ENCODE measurements at places on chromosomes 1 and 21.

- no peak for DNase-seq
Observed at GRCh38 chr1:32249831-32250525, 1.1 kb upstream of the LCK start.

- no peak for DNase-seq
Observed at GRCh38 chr1:53091841-53092645, 30.0 kb downstream of the PODN start.

GRCh38 chr1:41325801-41326200, 35.4 kb upstream of the FOXO6 start:
- no peak for DNase-seq

DNA sequence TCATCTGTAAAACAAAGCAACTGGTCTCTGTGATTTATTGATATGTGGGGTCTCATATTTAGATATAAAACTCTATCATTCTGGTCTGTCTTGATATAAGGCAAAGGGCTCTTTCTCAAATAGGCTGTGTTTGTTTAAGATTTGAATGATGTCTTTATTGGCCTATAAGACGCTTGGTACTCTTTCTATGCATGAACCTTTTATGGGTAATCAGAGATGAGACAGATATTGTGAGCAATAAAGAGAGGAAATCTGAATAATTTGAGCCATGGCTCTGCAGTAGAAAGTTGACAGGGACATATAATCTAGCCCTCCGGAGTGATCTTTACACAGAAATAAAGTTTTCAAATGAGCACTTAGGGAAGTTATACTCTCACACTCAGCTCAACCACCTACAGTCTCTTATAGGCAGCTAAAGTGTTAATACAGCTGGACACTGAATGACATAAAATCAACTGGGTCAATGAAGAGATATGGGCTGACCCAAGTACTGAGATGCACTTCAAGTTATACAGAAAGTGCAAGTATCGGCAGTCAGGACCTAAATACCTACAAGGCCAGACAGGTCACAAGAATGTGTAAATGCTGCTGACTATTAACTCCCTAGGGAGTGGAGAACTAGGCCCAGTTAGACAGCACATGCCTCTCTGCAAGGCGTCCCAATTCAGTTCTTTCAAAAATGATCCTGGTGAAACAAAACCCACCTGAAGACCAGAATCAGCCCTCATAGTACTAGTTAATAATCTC, 111.0 kb downstream of the PTPN14 start:
- no peak for DNase-seq

GRCh38 chr1:25548601-25549000, 5.2 kb downstream of the LDLRAP1 start:
- no peak for DNase-seq

DNA sequence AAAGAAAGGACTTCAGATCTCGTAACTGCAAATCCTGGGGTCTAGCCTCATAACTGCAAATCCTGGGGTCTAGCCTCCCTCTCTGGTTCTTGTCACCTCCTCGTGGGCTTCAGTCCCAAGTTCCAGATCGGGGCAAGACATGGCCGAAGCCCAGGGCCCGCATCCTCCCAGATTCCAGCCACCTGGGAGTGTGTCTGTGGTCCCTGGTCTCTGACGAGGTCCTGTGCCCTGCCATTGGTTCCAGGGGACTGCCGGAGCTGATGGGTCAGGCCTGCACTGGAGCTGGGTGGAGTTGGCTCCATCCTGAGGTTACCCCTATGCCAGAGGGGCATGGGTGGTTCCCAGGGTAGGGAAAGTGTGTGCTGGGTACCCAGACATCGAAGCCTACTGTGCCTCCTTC, 17.7 kb upstream of the C1orf174 start:
- DNase-seq: no peak

DNA sequence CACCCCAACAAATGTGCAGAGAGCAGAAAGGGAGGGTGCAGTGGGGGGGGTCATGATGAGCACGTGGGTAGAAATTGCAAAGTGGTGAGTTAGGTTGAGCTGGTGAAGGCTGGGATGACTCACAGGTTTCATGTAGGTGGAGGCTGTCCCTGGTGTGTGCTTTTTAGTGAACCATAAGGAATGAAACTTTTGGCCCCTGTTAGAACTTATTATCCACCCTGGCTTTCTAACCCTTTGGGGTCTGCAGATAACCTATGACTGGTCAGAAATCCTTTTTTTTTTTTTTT, 46.9 kb downstream of the DOP1B start:
- DNase-seq: no peak

GRCh38 chr1:113488576-113489177, 98.4 kb downstream of the MAGI3 start:
- DNase-seq: no peak

DNA sequence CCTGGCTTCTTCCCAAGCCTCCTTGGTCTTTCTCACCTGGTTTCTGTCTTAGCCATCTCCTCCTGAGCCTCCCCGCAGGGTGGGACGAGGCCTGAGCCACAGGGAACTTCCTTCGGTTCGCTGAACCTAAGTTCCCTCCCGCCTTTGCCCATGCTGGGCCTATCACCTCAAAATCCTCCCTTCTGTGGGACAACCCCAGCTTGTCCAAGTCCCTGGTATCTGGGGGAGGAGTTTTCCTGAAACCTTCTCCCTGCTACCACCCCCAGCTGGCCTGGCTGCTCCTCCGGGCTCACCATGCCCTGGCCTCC, 27.7 kb upstream of the VPS13D start:
- no peak for DNase-seq

- no peak for DNase-seq
Observed at GRCh38 chr1:10195570-10195969, 14.8 kb upstream of the KIF1B start.

DNA sequence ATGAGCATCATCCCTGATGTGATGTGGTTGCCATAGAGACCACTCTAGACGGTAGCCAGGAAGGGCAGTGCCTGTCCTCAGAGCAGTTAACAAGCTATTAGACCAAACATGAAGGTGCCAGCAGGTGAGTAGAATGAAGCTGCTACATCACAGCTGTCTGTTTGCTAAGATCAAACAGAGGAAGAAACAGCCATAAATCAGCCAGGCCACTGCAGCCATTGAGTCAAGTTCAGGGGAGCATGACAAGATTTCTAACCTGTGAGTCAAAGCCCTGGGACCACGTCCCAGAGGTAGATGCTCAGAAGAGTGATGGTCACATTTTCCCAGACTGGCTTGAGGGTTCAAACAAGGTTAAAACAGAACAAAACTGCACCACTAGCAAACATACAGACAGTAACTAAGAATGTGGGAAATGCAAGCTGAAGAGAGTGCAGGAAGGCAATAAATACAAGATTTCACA, 450.6 kb upstream of the DAB1 start:
- no peak for DNase-seq

- DNase-seq: peak; percentile 80
Observed at GRCh38 chr1:230977761-230978490, 735 bp downstream of the TTC13 start.

DNA sequence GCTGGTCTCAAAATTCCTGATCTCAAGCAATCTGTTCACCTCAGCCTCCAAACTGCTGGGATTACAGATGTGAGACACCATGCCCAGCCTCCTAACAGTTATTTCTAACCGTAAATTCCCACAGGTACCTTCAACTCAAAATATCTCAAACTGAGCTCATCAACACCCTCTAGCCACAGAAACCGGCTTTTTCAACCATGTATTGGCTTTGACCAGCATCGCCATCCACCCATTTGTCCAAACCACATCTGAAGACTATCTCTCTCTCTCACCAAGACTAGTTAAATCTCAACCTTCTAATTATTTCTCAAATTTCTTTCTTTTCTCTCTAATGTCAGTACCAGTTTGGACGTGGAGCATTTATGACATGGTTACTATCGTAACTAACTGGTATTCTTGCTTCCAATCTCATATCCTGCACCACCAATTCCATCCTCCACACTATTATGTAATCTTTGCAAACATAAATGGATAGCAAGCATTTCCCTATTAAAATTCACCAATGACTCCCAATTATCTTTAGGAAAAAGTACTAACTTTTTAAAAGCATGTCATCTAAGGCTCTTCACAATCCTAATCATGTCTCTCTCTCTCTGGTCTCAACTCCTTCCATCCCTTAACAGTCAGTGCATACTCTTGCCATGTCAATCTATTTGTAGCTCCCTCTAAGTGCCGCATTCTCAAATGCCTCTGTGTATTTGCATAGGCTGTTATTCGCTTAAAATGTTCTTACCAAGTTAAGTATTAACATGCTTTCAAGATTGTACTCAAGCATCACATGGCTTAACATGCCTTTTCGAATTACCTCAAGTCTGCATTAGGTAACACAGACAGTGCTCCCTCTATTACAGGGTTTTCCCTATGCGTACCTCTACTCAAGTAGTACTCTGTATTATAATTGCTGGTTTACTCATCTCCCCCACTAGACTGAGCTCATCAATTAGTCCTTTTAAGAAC, 18.1 kb downstream of the RSBN1 start:
- DNase-seq: no peak

DNA sequence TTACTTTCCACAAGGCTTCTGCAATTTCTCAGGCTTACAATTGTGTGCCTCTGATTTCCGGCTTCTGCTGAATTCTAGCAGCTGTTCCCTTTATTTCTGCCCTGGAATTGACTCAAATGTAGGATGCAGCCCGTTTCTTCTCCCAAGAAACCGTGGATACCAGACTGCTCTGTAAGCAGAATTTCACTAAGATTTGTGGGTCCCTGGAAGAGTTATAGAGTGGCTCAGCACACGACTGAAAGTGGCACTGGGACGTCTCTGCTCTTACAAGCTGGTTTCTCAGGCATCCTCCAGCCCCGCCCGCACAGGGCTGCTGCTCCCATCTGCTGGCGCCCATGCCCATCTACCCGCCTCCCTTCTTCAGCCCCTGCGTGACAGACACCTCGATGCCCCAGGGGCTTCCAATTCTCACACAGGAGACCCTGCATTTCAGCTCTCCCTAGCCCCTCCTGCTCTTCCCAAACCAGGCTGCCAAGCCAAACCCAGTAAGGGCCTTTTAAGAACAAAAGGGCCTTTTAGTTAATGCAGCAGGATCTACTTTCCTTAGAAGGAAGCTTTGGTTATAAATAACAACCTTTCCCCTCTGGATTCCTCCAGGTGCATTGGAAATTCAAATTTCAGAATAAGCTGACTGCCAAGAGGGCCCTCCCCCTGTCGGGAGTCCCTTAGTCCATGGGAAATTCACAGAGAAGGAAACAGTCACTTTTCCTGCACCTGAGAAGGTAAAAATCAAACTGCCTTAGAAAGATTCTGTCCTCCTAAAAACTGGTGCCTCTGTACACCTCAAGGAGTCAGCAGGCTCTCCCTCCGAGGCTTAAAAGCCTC, 45.4 kb upstream of the TENT5B start:
- DNase-seq: no peak

- DNase-seq: no peak
Observed at GRCh38 chr1:93036672-93037071, 42.4 kb upstream of the MTF2 start.

DNA sequence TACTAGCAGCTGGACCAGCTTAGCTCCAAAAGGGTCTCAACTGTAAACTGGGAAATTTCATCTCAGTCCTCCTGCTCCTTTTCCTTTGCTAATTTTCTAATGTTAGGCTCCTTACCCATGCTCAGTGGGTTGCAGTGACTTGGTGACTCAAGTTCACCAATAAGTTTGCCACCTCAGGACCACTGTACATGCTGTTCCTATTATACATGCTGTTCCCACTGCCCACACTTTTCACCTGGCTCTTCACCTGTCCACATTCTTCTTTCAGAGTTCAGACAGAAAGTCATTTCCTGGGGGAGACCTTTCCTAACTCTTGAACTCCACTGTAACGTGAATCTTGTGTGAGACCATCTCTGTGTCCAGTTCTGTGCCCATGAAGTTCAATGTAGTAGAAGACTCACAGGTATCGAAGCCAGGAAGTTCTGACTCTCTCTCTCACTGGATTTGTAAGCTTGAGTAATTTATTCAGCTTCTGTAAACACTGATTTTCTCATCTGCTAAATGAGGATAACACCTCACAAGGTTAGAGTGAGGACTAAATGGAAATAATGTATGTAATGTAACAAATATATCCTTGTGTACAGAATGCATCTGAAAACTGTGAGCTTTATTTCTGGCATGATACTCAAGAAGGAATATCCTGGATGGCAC, 17.9 kb downstream of the CD2 start:
- no peak for DNase-seq

DNA sequence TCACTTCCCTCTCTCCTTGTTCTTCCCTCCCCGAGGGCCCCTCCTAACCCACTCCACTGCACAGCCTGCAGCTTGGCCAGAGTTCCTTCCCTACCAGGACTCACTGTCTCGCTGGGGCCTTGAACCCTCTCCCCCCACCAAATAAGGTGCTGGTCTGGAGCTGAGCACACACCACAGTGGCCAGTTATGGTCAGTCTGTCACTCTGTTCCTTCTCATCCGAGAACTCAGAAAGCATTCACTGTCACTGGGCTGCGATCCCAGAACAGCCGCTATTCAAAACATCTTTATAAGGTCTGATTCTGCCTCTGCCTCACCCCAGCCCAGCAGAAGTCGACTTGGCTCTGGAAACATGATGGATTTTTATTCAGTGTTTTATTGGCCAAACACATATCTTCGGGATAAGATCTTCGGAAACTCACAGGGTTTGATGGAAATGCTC, 19.8 kb upstream of the LBR start:
- no peak for DNase-seq

GRCh38 chr1:65281846-65282245, 27.5 kb upstream of the DNAJC6 start:
- DNase-seq: no peak

DNA sequence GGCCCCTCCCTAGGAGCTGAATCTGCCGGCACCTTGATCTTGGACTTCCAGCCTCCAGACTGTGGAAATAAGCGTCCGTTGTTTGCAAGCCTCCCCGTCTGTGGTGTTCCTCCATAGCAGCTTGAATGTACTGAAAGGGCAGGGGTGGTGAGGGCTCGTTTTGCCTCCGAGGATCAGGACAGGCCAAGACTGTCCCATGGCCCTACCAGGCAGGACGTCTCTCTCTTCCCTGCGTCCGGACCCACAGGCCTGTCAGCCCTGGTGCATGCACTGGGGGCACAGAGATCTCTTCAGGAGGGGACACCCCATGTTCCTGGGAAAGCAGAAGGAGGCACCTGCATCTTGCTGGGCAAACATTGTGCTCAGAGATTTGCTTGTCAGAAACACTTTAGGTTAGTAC, 156.3 kb upstream of the C1orf174 start:
- DNase-seq: no peak

DNA sequence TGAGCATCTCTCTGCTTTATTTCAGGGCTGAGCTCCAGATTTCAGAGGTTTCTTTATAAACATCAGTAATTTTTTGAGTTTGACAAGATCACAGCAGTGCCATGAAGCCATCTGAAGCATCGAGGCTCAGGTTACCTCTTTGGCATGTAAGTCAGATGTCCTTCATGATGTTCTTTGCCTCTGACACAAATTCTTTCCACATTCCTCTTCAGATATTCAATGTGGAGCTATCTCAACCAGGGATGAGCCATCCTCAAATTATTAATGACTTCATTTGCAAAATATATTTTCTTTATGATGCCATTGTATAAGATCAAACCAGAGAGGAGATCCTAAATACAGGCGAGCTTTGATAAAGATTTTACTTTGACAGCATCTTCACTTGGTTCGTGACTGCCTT, 256.7 kb downstream of the COL11A1 start:
- no peak for DNase-seq

- DNase-seq: no peak
Observed at GRCh38 chr1:4174291-4175200, 274.5 kb upstream of the C1orf174 start.
